Tibial nerve (tissue), 4 donors: ENCODE measurements at places on chromosomes 3 and 15.

GRCh38 chr3:82581350-82581749, 819.9 kb upstream of the GBE1 start:
- no peak for DNase-seq

DNA sequence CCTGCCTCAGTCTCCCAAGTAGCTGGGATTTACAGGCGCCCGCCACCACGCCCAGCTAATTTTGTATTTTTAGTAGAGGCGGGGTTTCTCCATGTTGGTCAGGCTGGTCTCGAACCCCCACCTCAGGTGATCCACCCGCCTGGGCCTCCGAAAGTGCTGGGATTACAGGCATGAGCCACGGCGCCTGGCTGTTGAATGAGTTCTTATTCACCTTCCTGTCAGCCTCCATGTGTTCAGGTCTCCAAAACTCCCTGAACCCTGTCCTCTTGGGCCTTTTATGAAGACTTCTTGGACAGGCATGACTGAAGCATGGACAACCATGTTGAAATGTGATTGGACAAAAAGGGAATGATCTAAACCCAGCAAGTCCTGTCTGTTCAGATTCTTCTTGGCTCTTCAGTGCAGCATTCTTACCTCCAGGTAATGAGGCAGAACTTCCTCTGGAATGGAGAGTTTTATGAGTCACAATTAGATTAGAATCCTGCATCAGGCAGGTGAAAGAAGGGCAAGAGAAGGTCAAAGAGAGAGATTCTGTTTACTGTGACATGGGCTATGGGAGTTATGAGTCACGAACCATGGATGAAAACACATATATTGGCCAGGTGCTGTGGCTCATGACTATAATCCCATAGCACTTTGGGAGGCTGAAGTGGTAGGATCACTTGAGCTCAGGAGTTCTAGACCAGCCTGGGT, 23.1 kb upstream of the EIF4A2 start:
- no peak for DNase-seq

DNA sequence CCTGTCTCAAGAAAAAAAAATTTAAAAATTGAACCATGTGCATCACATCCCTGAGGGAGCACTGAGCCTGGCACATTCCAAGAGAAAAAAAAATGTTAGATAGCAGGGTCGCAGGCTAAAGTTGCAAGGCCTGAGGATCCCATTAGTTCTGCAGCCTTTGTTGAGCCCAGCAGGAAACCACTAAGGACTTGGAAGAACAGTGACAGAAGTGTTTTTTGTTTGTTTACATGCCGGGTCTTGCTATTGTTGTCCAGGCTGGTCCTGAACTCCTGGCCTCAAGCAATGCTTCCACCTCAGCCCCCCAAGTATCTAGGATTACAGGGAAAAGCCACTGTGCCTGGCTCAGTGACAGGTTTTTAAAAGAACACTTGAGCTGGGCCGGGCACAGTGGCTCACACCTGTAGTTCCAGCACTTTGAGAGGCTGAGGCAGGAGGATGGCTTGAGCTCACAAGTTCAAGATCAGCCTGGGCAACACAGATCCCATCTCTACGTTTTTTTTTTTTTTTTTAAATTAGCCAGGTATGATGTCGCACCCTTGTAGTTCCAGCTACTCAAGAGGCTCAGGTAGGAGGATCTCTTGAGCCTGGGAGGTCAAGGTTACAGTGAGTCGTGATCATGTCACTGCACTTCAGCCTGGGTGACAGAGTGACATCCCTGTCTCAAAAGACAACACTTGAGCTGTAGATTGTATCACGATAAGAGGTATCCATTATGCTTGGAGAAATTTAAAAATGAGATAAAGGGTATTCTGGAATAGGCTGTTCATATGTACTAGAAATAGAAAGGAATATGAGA, 15.2 kb downstream of the CHAC1 start:
- DNase-seq: no peak

GRCh38 chr3:69540706-69541581, 155.1 kb upstream of the FRMD4B start:
- DNase-seq: no peak

DNA sequence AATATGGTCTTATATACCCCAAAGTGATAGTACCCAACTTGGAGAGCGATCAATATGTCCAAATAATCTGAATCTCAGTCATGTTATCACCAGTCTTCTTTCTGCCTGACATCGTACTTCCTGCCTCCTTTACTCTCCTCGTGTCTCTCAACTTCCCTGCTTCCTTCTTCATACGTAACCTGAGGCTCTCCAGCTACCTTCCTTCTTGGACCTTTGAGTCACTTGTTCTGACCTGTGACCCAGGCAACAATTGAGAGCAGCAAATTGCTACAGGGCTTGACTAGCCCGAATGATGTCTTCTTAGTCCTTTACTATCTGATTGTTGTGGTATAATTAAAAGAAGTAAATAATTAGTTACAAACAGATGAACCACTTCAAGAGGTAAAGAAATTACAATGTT, 145.9 kb upstream of the MBNL1 start:
- no peak for DNase-seq
